ENCODE measurements at places on chromosomes 6 and 20.

GRCh38 chr20:57384486-57384885, 6.7 kb upstream of the RBM38 start:
- no peak for DNase-seq

DNA sequence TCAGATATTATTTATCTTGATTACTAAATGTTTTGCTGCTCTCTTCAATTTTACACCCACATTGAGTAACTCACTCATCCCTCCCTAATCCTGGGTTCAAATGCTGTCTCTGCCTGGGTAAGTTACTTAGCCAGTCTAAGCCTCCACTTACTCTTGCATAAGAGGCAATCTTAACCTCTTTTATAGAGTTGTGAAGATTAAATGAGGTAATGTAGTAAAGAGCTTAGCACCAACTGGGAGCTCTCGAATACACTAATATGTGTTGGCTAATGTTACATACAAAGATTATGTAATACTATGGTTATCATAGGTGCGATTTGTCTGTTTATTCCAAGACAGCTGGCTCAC, 134.4 kb upstream of the STMND1 start:
- no peak for DNase-seq

DNA sequence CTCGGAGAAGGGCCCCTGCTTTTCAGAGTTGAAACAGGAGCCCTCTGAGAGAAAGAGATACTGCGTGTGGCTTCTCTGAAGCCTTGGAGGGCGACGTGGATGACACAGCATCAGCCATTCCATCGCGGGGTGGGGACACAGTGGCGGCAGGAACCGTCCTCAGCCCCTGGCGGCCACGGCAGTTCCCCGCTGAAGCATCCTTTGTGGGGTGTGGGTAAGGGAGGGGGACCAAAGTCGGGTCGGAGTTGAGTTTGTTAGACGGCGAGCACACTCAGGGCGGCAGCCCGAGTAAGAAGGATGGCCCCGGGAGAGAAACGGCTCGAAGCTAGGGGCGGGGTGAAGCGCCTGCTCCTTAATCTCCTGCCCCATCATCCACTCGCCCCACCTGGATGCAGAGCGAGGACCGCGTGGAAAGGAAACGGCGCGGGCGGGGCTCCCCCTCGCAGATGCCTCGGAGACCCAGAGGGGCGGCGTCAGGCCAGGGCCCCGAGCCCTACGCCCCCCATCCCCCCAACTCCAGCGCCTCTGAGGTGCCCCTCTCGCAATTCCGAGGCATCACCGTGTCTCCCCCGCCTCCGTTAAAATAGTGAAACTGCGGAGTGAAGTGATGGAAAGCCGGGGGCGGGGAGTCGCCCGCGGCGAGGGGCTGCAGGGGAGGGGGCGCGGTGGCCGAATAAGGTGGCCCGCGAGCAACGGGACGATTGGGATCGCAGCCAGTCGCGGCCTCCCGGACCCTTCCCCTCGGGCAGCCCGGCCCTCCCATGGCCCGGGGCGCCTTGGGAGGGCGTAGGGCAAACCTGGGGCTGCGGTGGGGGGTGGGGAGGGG, 796 bp upstream of the RREB1 start:
- DNase-seq = no peak

GRCh38 chr6:75428204-75428603, 65.4 kb downstream of the FILIP1 start:
- no peak for DNase-seq
